Esophagus squamous epithelium (tissue), 5 donors: ENCODE measurements at places on chromosomes 11 and 22.

DNA sequence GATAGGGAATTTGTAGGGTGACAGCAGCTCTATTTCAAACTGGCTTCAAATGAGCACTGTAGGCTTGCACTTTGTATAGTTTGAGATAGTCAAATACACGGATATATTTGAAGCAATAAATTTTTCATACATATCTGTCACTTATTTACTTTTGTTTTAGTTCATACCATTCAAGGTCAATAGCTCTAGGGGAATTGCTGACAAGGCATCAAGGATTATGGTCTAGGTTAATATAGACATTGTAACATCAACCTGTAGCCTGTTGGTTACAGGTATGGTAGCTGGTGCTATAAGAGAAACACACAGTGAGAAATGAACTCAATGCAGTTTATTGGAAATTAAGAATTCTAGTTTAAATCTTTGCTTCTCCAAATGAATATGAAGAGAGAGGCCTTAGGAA is 267.6 kb downstream of the SOX6 start:
- DNase-seq: no peak

GRCh38 chr11:66868082-66868725 is 11.3 kb downstream of the LRFN4 start:
- no peak for DNase-seq

- DNase-seq: no peak
Measured at GRCh38 chr11:121037016-121037415, 13.1 kb downstream of the TBCEL start.

- DNase-seq: no peak
Measured at GRCh38 chr11:17639091-17639490, 80.3 kb upstream of the MYOD1 start.

DNA sequence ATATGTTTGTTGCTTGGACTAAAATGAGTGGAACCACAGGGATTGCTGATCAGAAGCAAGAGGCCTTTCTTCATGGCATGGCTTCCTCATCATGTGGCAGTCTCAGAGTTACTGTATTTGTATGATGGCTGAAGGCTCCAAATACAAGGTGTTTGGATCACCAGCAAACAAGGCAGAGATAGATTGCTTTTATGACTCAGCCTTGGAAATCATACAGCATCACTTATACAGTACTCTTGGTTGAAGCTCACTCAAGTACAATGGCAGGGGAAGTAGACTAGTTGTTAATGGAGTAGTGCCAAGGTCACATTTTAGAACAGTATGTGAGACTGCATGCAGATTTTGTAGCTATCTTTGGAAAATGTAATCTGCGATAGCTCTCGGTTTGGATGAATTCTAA is 16.6 kb downstream of the CAPRIN1 start:
- no peak for DNase-seq
